ENCODE measurements at places on chromosomes 1 and 21.

DNA sequence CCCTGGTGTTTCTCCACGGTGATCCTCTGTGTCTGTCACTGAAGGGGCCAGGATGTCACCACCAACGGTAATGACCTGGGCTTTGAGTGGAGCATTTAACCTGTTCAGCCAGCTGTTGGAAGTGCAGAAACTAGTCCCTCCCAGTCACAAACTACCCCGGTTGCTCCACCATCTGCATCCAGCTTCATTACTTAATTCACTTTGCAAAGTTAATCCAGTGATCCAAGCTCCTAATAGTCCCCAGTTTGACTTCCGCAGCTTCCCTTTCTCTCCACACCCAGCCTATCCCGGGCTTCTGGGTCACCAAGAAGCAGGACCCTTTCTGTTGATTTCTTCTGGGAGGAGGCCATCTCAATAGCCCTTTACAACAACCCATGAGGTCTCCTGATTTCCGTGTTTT, 63.5 kb downstream of the MDM4 start:
- no peak for DNase-seq

DNA sequence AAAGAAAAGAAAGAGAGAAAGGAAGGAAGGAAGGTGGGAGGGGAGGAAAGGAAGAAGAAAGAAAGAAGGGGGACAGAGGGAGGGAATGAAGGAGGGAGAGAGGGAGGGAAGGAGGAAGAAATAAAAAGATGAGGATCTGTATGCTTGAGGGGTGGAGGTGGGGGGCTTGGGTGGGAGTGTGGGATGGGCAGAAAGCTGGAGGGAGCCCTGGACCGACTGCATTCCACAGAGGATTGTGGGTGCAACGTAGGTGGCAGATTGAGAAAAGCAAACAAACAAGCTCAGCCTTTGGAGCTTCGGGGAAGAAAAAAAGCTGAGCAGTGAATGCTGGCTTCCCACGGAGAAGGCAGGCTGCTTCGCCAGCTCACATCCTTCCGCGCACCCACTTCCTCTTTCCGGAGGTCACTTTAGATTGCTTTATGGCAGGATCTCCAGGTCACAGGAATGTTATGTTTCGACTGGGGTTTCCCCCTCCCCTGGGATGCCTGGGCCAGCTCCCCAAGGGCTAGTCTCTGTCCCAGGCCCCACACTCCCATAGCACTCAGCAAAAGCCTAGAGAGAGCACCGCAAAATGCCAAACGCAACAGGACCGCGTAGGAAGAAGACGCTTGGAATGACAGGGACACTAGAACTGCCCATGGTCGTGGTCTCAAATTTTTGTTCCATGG, 20.7 kb upstream of the LGALS8 start:
- no peak for DNase-seq

DNA sequence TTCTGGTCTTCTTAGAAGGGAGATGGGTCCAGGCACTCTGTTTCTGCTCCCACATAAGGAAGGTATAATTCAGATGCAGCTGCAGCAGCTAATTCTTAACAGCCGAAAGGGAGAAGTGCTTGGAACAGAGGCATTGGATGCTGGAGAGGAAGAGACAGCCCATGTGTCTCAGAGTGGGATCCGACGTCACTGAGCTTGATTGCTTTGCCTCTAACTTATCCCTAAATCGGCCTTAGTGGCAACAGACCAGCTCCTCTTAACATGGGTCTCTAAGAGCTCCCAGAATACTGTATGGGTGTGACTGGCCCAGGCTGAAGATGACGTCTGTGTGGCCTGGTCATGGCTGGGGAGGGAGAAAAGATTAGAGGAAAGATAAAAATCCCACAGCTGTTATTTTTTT, 40.7 kb upstream of the KCND3 start:
- no peak for DNase-seq

DNA sequence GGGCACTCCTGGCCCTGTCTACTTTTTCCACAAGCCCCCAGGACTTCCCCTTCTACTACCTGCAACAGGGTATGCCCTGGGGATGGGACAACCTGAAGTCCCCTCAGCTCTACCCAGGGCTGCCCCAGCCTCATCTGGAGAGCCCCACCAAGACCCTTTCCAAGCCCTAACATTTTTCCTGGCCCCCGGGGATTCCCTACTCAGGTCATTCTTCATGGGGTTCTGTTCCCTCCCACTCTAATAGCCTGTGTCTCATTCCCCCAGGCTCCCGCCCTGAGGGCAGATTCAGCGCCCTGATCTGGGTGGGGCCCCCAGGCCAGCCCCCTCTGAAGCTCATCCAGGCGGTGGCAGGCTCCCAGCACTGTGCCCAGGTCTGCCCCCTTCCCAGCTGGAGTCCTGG, 9.6 kb downstream of the EXTL1 start:
- DNase-seq: no peak

- no peak for DNase-seq
Measured at GRCh38 chr1:152048416-152049009, 11.7 kb upstream of the S100A11 start.

DNA sequence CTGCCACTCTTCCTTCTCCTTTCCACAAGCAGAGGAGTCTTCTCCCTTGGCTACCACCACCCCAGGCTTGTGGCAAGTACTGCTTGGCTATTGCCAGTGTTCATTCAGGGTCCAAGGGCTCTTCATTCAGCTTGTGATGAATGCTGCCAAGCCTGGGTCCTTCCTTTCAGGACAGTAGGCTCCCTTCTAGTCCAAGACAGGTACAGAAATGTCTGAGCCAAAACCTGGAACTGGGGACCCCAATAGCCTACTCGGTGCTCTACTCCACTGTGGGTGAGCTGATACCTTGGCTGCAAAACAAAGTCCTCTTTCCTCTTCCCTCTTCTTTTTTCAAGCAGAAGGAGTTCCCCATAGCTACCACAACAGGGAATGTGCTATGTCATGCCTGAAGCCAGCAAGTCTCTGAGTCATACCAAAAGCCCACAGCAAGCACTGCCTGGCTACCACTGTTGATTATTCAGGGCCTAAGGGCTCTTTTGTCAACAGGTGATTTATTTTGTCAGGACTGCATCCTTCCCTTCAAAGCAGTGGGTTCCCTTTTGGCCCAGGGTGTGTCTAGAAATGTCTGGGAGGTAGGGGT, 268.9 kb downstream of the HHAT start:
- no peak for DNase-seq

DNA sequence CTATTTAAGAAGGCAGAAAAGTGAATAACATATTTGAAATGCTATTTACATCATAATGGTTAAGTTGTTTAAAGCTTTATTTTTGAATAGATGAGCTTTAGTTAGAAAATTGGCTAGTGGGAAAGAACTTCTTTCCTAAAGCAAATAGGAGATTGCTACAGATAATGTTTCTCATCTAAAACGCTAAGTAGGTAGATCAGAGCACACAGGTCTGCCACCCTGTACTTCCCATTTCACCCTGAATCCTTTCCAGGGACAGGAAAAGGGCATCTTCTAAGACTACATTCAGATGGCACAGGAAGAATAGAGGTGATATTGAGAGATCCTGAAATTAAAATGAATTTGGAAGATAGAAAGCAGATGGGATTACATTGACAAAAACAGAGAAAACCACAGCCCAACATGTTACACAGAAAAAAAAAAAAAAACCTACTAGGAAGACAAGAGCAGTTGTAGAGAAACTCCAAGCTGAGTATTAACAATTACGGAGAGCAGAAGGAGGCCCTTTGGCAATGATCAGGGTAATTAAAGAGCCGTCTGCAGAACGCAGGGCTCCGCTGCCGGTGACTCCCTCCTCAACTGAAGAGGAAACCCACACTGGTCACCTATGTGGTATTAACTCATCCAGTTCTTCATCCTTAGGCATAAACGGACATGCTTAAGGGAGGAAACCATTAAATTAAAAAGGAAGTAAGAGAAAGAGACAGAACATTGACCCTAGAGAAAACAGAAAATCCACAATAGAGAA, 53.6 kb upstream of the MAP10 start:
- no peak for DNase-seq
